NCI-H226 (cell line): ENCODE measurements at places on chromosomes 6 and 20.

- DNase-seq = no peak
Observed at GRCh38 chr6:56996401-56996800, 41.5 kb downstream of the BEND6 start.

- peak; percentile 30 for DNase-seq
Observed at GRCh38 chr6:12148317-12148801, 136.2 kb downstream of the HIVEP1 start.

DNA sequence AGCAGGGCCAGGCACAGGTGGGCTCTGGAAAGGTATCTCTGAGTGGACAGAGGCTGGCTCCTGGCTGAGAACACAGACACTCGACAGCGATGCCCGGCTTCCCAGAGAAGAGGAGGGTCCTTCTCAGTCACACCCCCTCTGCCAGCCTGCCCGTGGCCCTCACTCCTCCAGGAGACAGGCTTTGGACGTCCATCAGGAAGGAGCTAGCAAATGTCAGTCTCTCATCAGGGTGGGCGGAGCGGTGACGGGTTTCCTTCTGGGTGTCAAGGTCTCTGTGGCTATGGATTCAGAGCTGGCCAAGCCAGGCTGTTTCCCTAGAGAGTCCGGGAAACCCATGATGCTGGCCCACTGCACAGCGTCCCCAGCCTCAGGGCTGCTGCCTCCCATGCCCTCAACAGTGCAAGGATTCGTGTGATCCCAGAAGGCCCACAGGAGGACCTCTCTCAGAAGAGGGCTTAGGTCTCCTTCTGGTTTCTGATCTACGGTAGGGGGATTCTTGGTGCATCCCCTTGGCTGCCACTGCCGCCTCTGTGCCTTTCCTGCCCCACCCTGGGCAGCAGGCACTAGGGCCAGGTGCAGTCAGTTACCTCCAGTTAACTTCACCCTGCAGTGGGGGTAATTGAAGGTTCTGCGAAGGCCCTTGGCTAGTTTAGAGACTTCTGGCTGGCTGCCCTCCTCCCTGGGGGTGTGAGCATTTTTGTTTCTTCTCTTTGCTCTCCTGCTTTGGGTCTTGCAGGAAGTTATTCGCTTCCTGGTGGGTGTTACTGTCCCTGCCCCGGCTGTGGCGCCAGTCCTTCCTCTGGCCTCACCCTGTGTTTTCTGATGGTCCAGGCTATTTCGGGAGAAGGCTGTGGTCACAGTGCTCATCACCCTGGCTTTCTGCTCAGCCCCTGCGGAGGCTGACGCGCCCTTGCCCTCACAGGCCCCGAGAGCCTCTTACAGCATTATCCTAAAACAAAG lies 80.2 kb downstream of the CDH4 start:
- DNase-seq = no peak

GRCh38 chr20:10157549-10157948 lies 61.1 kb upstream of the SNAP25 start:
- no peak for DNase-seq

- DNase-seq = no peak
Observed at GRCh38 chr20:39010496-39010895, 48.4 kb downstream of the DHX35 start.

DNA sequence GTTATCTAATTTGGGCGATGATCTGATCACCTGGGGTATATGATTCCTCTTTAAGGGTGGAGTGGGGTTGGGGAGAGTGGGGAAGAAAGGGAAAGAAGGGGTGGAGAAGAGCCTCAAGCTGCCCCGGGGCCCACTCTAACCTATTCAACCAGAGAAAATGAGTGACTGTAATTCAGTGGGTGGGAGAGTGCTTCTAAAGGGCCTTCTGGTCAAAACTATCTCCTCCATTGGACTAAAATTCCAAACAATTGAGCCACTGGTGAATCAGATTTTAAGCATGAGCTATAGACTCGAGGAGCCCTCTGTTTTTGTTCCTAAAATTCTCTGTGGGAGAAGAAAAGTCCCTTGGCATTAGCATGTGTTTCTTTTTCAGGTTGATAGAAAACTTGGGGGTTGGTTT lies 296.8 kb downstream of the CLIC5 start:
- peak; percentile 46 for DNase-seq

- DNase-seq = no peak
Observed at GRCh38 chr6:154528310-154528915, 17.9 kb upstream of the CNKSR3 start.

GRCh38 chr6:136113736-136114173 lies 136.4 kb downstream of the MTFR2 start:
- DNase-seq = peak; percentile 66

GRCh38 chr20:24362080-24362479 lies 107.3 kb upstream of the SYNDIG1 start:
- no peak for DNase-seq

- no peak for DNase-seq
Observed at GRCh38 chr20:10350188-10350842, 83.7 kb downstream of the MKKS start.

GRCh38 chr6:18595774-18596530 lies 208.8 kb downstream of the RNF144B start:
- peak; percentile 33 for DNase-seq
